Right hindlimb (tissue), 1 donor: ENCODE measurements at places on chromosomes 12 and 14.

DNA sequence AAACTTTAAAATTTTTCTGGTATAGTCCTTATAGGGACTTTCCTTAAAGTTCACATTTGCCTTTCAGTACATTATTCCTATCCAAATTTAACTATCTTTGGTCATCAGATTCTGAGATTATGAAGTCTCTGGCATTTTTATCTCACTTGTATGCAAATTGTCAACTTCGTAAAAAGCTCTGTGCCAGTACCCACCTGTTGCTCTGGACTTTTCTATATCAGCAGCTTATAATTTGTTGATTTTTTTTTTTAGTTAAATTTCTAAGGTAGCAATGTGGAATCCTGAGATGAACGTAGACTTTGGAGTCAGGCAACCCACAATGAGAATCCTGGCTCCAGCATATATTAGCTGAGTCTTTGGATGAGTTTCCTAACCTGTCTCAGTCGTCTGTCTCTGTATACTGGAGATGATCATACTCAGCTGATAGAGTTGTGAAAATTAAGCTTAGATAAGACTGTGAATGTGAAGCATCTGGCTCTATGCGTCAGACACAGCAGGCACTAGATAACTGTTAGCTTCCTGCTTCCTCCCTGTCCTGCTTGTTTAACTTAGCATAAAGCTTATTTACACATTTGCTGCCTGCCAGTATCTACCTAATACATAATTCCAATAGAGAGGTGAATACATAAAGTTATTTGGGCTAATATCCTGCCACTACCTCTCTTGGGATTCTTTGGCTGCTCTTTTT lies 59.8 kb downstream of the MARK3 start:
- no peak for DNase-seq

DNA sequence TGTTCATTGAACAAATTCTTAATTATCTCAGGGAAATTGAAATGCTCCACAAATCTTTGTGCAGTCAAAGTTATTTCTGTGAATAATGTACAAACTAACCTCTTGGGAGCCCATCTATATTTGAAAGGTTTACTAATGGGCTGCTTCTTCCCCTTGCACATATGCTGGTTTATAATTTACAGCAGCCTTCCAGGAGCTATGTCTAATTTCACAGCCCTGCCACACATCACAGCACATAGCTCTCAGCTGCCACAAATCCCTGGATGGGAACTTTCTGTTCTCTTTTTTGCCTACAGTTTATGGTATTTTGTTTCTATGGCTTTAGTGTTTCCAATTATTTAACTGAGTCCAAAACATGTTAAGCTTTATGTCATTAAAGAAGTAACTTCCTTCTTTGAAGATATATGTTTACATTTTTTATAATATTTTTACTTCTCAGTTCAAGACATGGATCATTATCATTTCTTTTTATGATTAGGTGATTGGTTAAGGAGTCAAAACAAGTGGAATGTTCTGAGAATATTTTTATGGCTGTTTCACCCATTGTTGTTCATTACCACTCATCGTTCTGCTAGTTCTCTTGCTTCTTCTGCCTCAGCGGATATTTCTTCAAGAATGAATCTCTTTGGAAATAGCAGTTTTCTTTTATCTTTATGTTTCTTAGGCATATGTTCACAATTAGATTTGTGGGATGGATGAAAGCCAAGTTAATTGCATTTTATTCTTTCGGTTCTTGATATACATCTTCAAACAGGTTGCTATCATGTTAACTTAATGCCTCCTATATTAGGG lies 475.6 kb upstream of the MIS18BP1 start:
- DNase-seq, result no peak

DNA sequence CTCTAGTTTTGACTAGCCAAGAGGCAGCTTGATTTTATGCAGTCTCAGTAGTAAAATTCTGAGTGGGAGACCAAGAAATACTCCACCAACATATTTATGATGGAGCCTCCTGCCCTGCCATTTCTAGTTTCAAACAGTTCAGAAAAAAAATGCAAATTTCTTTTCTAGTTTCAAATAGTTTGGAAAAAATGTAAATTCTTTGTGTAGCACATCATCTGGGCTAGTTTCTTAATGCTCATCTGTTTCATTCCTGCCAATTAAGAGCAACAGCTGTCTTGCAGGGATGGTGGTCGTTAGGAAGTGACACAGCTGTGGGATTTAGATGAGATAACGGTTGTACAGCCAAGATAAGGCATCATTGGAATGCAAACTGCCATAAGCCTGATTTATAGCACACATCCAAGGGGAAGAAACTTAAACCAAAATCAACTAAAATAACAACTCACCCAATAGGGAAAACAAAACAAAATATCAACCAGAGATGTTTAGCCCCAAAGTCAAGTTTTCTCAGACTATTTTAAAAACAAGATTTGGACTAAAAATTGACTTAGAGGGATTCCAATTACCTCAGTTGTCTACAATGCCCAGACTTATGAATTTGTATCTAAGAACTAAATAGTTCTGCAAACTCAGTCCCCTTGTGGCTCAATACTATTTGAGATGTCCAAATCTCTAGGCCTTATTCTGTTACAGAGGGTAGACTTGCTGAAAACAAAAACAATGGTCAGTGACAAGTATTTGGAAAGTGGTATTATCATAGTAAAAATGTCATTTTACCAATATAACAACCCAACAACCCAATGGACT lies 291.3 kb upstream of the ATP2B1 start:
- peak; percentile 54 for DNase-seq

GRCh38 chr12:54502485-54502884 lies 4.9 kb downstream of the NCKAP1L start:
- no peak for DNase-seq

DNA sequence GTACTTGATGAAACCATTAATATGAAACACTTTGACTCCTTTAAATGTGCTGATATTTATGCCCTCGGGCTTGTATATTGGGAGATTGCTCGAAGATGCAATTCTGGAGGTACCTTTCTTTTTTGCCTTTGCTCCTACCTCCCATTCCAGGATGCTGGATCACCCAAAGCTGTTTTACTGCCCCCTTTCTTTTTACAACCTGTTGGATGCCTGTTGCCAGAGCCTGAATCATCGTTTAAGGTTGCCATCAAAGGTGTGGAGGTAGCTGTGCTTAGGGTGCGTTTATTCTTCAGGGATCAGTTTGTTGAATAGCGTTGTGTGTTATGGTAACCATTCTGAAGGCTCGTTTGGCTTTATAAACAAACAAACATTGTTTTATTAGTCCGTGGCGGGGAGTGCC lies 19.9 kb upstream of the TAMALIN start:
- DNase-seq, result no peak

- no peak for DNase-seq
Observed at GRCh38 chr12:3704512-3705353, 48.2 kb downstream of the CRACR2A start.

DNA sequence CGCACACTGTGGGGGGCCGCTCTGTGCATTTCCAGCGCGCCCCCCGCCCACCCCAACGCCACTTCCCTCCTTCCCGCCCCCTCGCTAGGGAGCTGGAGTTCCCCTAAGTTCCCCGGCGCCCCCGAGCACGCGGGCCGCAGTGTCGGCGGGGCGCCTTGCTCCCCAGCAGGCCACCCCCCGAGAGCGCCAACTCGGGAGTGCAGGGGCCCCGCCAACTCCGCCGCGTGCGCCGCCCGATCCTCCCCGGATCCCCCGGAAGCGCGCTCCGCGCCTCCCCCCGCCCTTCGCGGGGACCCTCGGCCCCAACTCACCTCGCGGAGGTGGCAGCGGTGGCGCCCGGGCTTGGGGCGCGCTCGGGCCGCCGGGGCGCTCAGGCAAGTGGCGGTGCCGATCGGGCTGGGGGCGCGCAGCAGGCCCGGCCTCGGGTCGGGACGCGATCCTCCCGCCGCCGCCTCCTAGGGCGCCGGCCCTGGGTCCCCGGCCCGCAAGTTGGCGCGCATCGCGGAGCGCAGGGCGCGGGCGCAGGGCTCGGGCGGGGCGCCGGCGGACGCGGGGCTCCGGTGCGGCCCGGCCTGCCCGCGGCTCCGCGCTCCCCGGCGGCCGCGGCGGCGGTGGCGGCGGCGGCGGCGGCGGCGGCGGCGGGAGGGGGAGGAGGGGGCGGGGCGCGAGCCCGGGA lies at the start of gene NCOR2:
TSS of gene NCOR2 (minus strand) at position 616 of the 676 bp plus-strand sequence. CDS start 72,361 bp downstream, outside the sequence.
- no peak for DNase-seq

- DNase-seq, result no peak
Observed at GRCh38 chr14:82886670-82887069, 1353.0 kb upstream of the SEL1L start.

GRCh38 chr12:57452937-57453509 lies 2.1 kb upstream of the INHBE start:
- DNase-seq, result peak; percentile 82

- DNase-seq, result peak; percentile 98
Observed at GRCh38 chr12:6764011-6764828, 1.9 kb upstream of the PTMS start.

DNA sequence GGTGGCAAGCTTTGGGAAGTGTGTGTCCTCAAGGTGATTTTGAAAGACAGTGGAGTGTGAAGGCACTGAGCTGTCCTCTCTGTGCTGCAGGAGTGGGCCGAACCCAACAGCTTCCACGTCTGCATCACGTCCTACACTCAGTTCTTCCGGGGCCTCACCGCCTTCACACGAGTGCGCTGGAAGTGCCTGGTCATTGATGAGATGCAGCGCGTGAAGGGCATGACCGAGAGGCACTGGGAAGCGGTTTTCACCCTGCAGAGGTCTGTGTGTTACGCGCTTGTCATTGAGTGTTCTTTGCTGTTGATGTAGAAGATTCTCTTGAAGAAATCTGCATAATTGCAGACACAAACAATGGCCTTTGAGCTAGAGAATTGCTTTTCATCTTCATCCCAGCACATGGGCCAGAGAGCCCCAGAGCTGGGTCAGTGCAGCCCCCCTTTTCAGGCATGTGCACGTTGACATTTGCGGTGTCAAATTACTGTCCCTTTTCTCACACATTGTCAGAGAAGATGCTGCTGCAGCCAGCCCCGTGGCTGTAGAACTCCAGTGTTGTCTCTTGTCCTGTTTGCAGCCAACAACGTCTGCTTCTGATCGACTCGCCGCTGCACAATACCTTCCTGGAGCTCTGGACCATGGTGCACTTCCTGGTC lies 63.3 kb downstream of the EP400 start:
- no peak for DNase-seq

DNA sequence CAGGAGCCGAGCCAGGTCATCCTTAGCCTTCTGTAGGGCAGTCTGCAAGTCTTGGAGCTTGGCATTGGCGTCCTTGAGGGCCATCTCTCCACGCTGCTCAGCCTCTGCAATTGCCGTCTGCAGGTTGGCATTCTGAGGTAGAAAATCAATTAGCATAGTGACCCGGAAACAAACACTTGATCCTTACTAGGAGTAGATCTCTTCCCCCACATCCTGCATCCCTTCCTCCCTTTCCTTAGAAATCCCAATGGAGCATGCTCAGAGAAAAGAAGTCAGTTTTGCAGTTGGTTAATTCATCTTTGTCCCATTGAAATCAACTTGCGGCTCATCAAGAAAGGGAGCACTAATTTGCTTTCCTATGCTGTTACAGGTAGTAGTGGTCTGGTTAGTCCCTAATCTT lies 6.1 kb downstream of the KRT76 start:
- DNase-seq, result no peak

DNA sequence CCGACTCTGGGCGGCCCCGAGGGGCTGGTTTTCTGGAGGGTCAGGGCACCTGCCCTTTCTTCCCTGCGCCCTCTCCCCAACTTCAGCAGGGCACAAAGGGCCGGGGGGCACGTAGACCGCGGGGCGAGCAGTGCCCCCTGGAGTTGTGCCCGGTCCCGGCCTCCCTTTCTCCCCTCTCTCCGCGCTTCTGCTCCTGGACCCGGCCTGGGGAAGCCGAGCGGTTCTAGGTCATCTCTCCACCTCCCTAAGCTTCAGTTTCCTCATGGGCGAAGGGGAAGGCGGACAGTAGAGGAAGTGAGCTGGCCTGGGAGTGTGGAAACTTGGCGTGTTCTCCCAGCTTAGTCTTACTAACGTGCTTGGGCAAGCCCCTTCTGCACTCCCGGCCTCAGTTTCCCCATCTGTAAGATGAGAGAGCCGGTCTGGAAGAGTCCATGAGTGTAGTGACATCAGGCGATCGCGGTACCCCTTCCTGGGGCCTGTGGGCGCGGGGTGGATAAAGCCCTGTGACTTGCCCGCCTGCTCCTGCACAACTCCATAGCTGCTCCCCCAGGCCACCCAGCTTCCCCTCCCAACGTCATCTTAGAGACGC lies 158.6 kb upstream of the PARP11 start:
- no peak for DNase-seq

GRCh38 chr14:103741876-103742275 lies 26.3 kb downstream of the ZFYVE21 start:
- DNase-seq, result no peak
